Renal pelvis (tissue), 12 donors: ENCODE measurements at places on chromosomes 12 and 14. TPM values are rescaled to one million over a fixed set of nuclear protein-coding genes. Genes with fewer than 3 reads are reported as not detected.

Gene OR6C2
- polyA plus RNA-seq, result not detected

DNA sequence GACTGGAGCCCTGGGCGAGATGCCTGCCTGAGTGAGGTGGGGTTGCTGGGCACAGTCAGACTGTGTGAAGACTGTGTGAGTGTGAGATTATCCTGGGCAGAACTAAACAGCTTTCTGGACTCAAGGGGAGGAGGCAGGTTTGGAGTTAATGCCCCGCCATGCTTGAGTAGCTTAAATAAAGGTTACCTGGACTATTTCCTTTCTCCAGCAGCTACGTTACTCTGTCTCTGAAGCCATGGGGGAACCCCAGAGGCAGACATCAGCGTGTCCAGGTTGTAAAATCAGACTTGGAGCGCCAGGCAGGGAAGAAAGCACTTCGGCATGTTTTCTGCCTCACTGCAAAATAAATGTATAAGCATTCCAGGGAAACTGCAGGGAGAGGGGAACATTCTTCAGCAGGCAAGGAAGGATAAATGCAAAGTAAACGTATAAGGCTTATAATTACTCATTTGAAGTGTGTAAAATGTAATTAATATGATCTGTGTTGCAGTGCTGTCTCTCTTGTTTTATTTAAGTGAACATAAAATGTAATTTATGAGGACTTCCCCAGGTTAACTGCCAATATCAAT lies 129.7 kb downstream of the CHST11 start:
- peak; percentile 68 for DNase-seq

DNA sequence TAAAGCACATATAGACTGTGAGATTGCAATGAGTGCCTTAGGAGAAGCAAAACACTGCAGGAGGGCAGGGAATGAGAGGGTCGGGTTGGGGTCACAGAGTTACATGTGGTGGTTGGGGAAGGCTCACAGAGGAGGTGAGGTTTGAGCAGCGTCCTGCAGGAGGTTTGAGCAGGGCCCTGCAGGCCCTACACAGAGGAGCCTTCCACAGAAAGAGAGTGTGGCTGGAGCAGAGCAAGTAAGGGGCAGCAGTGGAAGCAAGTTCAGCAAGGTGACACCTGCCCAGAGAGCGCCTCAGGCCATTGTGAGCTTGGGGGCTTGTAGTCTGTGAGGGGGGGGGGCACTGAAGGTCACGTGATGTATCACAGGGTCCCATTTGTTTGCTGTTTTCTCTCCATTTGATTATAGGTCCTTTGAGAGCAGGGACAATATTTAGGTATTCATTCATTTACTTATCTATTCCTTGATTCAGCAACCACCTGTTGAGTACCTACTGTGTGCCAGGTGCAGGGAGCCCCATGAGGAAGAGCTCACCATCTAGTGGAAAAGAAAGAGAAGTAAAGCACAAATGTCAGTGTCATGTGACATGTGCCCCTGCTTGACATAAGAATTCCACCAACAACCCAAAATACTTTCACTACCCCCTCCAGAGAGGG lies 56.6 kb downstream of the GALNT16 start:
- no peak for DNase-seq

Gene WBP11
- 104 TPM for polyA plus RNA-seq

- peak; percentile 23 for DNase-seq
Measured at GRCh38 chr14:51614707-51615106, 37.0 kb upstream of the FRMD6 start.

DNA sequence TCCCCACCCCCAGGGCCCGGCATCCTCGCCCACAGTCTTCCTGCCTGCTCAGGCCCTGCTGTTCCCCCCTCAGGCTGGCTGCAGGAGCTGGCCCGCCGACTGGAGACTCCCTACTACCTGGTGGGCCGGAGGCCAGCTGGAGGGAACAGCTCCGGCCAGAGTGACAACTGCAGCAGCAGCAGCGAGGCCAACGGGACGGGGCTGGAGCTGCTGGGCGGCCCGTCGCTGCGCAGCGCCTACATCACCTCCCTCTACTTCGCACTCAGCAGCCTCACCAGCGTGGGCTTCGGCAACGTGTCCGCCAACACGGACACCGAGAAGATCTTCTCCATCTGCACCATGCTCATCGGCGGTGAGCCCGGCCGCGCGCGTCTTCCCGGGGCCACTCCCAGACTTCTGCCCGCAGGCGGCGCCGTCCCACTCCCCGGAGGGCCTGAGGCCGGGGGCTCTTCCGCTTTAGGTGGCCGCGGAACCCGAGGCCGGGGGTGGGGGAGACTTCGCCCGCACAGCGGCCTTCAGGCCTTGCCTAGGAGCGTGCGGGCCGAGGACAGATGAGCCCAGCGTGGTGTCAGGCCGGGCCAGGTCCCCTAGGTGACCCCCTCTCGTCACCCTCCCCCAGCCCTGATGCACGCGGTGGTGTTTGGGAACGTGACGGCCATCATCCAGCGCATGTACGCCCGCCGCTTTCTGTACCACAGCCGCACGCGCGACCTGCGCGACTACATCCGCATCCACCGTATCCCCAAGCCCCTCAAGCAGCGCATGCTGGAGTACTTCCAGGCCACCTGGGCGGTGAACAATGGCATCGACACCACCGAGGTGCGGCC lies 10.2 kb downstream of the KCNH3 start:
- no peak for DNase-seq

GRCh38 chr14:76117789-76118484 lies 33.8 kb upstream of the GPATCH2L start:
- DNase-seq, result no peak

DNA sequence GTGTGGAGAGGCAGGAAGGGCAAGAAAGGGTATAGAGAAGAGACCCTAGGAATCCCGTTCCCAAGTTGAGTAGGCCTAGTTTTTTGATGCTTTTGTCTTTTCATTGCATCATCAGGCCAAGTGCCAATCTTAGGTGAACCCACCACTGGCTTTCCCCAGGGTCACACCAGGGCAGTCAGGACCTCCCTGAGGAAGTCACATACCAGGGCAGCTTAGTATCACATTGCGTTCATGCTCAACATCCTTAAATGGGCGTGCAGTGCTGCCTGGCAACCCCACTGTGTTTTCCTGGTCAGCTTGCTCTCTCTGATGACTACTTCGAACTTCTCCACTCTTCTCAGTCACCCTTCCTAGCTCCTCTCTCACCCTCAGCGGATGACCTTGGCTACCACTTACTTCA lies 9.0 kb downstream of the ASIC1 start:
- no peak for DNase-seq

DNA sequence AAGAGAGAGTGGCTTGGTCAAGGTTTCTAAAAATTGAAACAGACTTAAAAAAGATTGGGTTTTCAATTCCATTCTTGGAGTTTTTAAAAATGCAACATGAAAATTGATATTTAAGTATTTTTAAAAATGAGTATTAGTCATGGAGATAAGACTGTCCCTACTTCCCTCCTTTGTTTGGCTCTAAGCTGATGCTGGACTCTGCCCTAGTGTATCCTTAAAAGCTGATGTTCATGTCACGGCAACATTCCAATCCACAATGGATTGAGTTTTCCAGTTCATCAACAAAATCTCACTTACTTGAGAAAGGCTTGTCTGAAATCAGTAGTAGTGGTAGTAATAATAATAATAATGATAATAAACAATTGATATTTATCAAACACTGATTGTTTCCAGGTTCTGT lies 119.0 kb upstream of the SLC38A2 start:
- no peak for DNase-seq

DNA sequence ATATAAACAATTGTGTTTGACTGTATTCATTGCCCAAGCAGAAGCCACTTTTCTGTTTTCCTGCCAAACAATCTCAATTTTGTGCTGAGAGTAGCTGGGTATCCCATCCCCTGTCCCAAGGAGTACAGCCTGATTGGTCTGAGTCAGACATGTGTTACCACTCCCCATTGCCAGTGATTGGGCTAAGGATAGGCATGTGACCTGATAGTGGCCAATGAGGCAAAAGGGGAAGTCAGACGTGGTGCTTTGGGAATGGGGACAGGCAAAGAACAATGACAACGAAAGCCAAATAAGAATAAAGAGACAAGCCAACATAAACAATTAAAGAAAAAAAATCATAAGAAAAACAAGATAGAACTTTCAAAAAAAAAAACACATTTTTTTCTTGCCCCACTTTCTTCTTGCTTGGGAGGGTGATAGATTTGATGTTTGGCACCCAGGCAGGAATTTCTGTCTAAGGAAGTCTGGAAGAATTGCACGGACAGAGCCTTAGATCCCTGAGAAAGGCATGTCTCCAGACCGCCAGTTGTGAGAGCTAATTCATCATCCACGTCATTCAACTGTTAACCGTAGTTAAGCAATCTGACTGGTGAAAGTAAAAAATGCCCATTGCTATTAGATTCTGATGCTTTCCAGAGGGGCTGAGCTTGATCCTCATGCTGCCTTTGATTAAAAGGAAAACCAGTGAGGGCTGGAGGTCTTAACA lies 626.6 kb upstream of the TMEM132C start:
- DNase-seq, result no peak

Gene ATG2B
- polyA plus RNA-seq, result 44.1 TPM

DNA sequence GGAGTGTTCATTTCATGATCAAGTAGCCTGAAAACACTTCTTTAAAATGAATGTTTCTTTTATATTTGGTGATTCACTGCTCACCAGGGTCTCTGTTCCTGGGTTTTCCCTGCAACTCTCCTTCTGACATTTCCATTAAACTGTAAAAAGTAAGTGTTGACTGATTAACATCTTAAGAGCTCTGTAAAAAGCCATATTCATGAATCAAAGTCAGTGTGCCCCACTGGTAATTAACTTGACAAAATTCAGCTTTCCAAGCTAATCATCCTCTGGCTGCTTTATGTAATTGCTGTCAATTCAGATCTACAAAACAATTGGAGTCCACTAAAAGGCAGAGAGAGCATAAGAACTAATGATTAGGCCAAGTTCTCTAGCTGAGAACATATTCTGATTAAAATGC lies 41.6 kb downstream of the CNTN1 start:
- DNase-seq, result peak; percentile 22

Gene HAL
- polyA plus RNA-seq, result 0.13 TPM

Gene GSG1
- polyA plus RNA-seq, result 0.28 TPM

Gene RPGRIP1
- 0.47 TPM for polyA plus RNA-seq

- no peak for DNase-seq
Measured at GRCh38 chr14:104530646-104531045, 48.9 kb upstream of the C14orf180 start.
